ENCODE measurements at places on chromosomes 3 and 15.

- DNase-seq: no peak
These were observed 66.0 kb downstream of the DCUN1D1 start for GRCh38 chr3:182914341-182914740.

DNA sequence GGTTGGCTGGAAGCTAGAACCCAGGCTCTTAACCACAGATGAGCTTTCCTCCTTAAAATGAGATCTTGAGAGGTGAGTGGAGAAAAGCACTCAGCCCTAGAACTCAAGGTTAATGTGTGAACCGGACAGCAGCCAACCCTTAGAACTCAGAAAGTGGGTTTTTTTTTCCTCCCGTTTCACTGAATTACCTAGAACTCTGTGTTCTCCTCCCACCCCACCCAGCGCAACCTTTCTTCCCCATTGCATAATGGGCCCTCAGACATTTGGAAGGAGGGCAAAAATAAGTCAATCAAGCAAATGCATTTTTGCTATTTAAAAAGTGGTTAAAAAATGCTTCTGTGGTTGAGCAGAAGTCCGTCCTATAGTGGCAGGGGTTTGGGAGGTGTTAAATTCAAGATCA is 36.7 kb downstream of the POC1A start:
- DNase-seq: no peak

DNA sequence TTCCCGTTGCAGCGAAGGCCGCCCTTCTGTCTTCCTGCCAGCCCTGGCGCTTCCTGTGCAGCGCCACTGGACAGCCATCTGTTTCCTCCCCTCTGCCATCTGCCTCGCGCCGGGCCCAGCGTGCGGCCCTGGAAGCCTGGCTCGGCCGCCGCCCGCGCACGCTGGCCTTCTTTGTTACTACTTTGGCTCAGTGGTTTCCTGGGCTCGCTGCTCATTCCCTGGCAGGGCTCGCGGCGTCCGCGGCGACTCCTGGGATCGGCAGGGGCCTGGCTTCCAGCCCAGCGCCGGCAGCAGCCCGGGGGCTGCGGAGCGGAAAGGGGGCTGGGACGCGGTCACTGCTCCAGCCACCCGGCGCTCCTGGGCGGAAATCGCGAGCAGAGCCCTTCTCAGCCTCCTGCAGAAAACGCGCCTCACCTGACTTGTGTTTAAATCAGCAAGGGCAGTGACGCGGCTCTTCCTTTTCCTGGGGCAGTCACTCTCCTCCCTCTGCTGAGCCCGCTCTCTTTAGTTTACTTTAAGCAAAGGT is 10.0 kb downstream of the CMTM7 start:
- DNase-seq: no peak

GRCh38 chr3:131547585-131547984 is 44.8 kb upstream of the MRPL3 start:
- DNase-seq: no peak

GRCh38 chr3:35969406-35969805 is 330.1 kb downstream of the ARPP21 start:
- DNase-seq: no peak

DNA sequence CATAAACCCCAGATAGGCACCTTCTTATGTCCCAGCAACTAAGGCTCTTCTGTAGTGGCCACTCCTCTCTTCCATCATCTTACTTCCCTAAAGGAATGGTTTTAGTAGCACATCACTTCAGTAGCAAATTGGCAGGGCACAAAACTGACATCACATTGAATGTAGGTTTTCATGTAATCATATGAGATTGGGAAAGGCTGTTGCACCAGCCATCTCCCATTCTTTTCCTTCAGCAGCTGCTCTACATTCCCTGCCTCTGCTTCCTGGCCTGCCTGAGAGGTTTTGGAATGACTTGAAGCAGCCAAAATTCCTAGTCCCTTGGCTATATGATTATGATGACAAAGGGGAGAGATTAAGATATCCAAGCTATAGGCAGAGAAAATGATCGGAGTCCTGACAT is 36.5 kb downstream of the NSUN3 start:
- no peak for DNase-seq

- DNase-seq: no peak
These were observed 8.9 kb upstream of the ARHGEF26 start for GRCh38 chr3:154112146-154112852.

DNA sequence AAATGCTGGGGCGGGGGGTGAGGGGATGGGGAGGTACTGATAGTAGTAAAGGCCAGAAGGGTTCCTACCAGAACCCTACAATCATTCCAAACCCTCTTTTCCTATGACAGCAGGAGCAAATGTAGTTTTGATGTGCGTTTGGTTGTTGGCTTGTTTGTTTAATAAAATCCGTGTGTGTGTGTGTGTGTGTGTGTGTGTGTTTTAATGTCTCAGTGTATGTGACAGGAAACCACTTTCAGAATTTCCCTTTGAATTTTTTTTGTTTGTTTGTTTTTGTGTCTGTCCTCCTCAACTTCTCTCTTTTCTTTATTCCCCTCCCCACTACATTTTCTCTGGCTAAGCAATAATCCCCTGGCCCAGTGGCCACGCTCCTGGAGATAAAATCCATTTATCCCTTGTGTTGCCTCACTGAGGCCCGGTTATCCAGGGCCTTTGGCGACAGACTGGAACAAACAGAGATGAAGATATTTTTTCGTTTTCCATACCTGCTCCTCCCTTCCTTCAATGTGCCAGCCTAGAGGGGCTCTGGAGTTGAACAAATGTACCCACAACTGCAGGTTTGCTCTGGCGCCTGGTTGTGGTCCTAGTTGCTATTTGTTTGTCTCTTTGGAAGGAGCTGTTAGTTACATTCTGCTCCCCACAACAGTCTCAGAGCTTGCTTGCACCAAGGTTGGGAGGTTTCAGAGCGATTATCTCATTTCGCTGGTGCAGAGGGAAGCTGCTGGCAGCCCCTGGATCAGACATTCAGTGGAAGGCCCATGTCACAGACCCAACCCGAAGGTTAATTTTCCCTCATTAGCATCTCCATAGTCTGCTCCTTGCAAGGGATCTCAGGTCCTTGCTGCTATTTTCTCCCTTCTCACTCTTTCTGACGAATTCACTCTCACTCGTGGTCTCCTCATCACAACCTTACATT is 17.9 kb downstream of the NR2F2 start:
- DNase-seq: no peak

GRCh38 chr15:74307827-74308811 is 59.3 kb downstream of the CYP11A1 start:
- no peak for DNase-seq

GRCh38 chr3:75136100-75136897 is 521.8 kb upstream of the CNTN3 start:
- DNase-seq: no peak

DNA sequence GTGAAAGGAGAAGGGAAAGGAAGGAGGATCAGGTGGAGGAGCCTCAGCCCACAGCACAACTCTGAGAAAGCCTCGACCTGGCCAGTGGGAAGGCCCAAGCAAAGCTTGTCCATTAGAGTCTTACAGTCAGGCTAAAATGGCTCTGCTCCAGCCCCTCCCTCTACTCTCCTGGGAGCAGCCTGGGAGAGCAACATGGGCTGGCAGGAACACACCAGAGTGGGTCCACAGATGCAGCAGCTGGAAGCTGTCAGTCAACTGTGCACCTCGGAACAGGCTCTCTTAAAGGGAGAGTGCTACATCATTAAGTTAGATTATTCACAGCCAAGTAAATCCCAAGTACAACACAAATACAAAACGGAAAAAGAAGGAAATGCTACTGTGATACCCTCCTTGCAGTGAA is 98.0 kb upstream of the LIMD1 start:
- no peak for DNase-seq

DNA sequence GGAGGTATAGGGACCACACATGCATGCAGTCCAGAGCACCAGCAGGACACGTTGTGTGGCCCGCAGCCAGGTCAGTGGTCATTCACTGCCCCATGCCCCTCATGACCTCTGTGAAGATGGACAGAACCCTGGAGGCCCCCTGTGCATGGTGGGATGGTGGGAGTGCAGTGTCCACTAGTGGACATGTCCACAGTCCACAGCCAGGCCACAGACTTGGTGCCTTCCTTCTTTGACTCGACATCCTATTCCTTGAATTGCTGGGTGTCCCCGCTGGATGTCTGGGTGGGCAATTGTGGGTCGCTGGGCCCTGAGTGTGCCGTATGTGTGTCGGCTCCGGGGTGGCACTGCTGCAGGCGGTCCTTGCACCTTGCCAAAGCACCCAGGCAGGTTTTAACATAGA is 35.7 kb downstream of the KLF15 start:
- no peak for DNase-seq

DNA sequence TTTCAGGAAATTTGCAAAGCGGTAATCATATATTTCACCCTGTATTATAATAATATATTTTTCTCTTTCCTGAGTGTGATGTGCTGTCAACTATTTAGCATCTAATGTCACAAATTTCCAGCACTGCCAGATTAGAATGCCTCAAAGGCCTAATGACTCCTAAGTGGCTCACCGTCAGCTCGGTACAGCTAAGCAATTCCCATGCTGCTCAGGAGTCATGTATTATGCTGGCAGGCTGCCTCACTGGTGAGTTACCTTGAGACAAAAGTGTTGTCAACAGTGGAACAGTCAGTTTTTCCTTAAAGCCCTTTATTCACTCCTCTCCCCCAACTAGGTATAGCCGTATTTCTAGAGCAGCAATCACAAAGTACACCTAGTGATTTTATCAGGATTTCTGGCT is 83.6 kb downstream of the NSUN3 start:
- DNase-seq: no peak

DNA sequence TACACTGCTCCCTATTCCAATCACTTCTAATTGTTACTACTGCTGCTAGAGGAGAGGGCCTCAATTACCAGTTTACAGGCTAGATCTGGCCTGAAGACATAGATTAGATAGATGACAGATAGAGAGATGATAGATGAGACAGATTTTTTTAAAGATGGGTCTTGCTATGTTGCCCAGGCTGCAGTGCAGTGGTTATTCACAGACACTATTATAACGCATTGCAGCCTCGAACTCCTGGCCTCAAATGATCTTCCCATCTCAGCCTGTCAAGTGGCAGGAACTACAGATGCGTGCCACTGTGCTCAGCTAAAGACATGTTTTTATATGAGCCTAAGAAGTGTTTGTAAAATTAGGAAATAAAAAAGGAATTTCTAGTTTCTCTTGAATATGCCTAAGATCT is 6.2 kb downstream of the SLC33A1 start:
- DNase-seq: no peak

DNA sequence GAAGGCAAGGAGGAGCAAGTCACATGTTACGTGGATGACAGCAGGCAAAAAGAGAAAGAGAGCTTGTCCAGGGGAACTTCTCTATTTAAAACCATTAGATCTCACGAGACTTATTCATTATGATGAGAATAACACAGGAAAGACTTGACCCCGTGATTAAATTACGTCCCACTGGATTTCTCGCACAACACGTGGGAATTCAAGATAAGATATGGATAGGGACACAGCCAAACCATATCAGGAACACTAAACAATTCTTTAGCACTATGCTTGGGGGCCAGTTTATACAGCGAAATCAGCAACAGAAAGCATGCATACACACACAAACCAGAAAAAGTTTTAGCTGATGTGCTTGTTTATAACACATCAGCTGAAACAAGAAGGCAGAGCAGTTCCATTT is 704.2 kb downstream of the OTOL1 start:
- no peak for DNase-seq

All from iPS DF 6.9 (cell line).